ENCODE measurements at places on chromosomes 6 and 20. TPM values are rescaled to one million over a fixed set of nuclear protein-coding genes. Genes with fewer than 3 reads are reported as not detected.

- no peak for DNase-seq
Observed at GRCh38 chr20:58718729-58719128, 26.1 kb downstream of the NPEPL1 start.

DNA sequence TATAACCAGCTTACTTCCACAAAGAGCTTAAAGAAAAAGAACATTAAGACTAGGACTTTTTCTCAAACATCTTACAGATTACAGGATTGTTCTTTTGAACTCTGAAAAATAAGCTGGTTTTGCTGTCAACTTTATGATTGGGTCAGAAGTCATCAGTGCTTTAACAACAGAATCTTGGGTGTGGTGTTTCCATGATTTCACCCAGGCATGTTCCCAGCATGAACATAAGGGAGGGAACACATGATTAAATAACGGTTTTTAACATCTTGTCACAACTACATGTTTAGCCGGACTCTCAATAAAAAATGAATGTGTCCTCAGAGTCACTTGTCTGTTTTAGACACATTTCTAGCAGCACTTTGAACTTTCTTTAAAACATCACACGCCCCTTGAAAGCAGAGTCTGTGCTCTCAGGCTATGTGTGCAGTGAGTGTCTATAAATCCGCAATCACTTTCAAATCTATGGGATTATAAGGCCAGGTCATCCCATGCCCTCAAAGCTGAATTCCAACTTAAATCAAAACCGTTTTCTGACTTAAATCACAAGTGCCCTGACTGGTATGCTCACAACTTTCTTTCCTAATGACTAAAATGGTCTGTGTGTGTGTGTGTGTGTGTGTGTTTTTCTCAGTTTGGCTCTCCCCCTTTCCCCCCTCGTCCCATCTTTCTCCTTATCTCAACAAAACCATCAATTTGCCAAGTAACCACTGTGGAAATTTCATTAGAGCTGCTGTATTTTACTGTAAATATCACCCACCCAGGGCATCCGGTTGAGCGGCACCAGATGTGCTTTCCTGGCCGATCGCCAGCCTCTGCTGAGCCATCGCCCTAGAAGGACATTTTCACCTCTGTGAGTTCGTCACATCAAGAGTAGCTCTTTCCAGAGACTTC, 216.8 kb upstream of the DTNBP1 start:
- no peak for DNase-seq

- no peak for DNase-seq
Observed at GRCh38 chr6:119240257-119241110, 109.1 kb downstream of the MAN1A1 start.

- DNase-seq = no peak
Observed at GRCh38 chr20:45945678-45946148, 11.2 kb downstream of the PCIF1 start.

PHACTR1 gene
- total RNA-seq = not detected
